NCI-H2081 treated with DMSO at 0.1 percent for 48 hours (cell line): ENCODE measurements at places on chromosomes 1 and 21.

- DNase-seq, result no peak
These were observed 19.5 kb upstream of the EXO1 start for GRCh38 chr1:241828463-241829021.

DNA sequence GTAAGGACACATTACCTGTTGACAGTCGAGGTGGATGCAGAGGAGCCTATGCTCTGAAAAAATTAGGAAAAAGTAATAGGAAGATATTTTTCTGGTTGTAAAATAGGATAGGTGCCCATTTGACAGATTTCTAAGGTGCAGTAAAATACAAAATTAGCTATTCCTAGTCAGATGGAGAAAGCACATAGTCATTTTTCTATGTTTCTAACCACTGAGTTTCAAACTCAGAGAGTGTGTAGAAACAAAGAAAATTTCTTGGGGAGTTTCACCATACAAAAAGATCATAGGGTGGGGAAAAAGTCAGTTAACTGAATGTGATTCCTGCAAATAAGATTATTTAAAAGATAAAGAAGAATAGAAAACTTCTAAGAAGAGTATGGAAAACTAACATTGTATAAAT lies 666.9 kb downstream of the KCNT2 start:
- no peak for DNase-seq

GRCh38 chr1:89942014-89942413 lies 52.9 kb upstream of the ZNF326 start:
- no peak for DNase-seq

DNA sequence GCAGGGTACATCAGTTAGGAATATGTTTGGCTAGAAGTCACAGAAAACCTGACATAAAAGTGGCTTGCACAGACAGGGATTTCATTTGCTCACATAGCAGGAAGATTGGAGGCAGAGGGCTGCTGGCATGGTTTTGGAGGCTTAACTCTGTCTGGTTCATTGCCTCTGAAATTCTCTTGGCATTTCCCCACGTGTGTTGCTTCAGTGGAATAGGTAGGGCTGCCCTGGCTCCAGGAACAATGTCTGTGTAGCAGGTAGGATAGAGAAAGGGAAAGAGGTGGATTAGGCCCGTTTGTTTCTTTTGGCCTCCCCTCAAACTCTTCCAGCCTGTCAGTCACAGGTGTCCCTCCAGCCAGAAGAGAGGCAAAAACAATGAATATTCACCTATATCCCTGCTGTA lies 20.5 kb upstream of the SIPA1L2 start:
- DNase-seq, result no peak

DNA sequence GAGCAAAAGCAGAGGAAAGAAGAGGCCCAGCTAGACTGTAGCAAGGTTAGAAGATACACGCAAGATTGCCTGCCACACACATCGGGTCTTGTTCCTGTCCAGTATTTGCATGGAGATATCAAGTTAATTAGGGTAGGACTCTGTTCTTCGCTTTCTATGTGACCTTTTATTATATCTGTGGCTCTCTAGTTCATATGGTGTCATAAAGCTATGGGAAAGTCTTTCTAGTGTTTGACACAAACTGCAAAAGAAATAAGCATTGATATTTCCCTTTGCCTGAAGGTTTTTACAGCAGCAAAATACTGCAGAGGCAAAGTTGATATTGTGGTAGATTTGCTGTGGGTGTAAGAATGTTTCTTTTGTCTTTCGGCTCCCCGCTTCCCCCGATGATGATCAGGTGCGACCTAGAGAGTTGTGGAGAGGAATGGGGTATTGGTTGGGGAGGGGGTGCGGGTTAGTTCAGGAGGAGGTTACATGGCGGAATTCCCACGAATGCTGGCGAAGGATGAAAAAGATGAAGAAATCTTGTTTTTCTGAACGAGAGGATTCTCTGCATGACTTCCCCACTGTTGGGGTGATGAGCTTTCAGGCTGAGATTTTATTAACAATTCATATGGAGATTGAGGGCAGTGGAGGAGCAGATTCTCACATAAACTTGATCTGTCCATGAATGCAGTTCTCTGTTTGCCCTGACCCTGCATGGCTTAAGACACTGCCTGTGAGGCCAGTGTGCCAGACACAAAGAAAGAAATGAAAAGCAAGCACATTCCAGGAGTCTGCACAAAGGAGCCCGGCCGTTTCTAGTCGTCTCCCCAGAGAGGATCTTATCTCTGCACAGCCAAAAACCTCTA lies 550.2 kb downstream of the USP25 start:
- no peak for DNase-seq

GRCh38 chr21:28220680-28221079 lies 772.0 kb downstream of the LTN1 start:
- no peak for DNase-seq
